ENCODE measurements at places on chromosomes 4 and X. TPM values are rescaled to one million over a fixed set of nuclear protein-coding genes. Genes with fewer than 3 reads are reported as not detected.

The PGM2 gene
- total RNA-seq: 46.5 TPM

The RPA4 gene
- total RNA-seq: not detected

The SNCA gene
- 49.0 TPM for total RNA-seq

The P2RY8 gene
- total RNA-seq: 0.11 TPM

The MAGEA6 gene
- total RNA-seq: 118 TPM

The MND1 gene
- 20.3 TPM for total RNA-seq

The STATH gene
- not detected for total RNA-seq

The CTAG1B gene
- not detected for total RNA-seq

The GRIA3 gene
- not detected for total RNA-seq

DNA sequence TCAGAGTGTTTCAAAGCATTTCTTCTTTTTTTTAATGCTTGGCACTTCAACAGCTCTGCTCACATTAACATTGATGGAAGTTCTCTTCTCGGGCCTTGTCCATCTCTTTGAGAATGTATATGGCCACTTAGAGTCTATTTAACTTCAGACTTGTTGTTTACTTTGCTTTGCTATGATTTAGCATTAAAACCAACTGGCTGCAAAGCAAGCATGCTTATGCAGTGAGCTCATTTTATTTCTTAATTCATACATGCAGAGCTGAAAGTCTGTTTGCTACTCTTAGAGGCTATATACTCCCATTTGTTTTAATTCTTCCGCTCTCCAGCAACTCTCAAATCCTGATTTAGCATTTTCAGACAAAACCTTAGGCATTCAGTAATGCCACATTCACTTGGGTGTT, 107.6 kb upstream of the PACRGL start:
- DNase-seq: no peak

- no peak for DNase-seq
Observed at GRCh38 chr4:73347497-73347896, 56.6 kb upstream of the ALB start.

- DNase-seq: no peak
Observed at GRCh38 chr4:174324236-174324635, 40.5 kb downstream of the CEP44 start.

- DNase-seq: peak; percentile 13
Observed at GRCh38 chr4:73446336-73446938, 10.4 kb downstream of the AFP start.

GRCh38 chrX:56800801-56801200, 71.8 kb downstream of the NBDY start:
- no peak for DNase-seq

DNA sequence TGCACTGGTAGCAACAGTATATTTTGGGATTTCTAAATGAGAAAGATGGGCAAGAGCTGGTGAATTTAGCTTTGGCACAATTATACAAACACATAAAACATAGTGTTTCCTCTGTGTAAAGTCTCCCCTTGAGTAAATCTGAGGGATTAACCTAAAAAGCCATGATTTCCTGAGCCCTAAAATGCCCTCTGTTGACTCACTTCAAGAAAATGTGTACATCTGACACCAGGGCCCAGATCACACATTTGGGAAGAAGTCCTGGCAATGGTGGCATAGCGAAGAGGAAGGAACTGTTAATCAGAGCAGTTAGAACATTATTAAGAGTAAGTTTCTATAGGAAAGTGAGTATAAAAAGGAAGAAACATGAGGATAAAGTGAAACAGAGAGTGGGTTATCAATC, 338.5 kb downstream of the SPOCK3 start:
- no peak for DNase-seq

- no peak for DNase-seq
Observed at GRCh38 chr4:165592386-165592785, 213.6 kb downstream of the CPE start.

DNA sequence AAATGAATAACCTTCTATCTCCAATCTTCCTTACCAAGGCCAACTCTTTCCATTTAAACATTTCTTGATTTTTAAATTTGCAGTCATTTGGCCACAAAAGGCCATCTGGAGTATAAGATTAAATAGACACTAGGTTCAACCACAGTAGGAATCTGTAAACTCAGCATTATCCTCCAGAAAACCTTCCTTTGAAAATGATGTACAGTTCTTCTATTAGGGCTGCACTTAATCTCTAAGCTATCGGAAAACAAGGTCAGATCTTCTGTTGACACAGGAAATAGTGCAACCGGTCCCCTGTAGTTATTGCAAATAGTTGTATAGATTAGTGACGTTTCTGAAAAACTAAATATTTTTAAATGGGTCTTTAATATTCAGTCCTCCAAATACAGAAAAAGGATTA, 359.0 kb upstream of the ATOH1 start:
- no peak for DNase-seq

DNA sequence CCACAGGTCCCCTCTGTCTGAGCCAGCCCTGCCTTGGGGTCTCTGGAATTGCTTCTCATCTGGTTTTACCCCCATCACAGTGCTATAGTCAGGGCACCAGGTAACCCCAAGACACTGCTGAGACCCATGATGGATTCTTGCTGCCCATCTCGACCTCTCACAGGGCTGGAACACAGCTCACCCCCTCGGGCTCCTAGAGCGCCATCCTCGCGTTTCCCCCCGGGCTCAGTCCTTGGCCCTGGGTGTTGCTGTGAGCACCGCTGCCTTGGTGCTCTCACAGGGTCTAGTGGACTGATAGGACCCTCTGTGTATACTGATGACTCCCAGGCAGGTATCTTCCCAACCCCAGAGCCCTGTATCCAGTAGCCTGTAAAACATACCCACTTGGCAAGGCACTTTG, 8.8 kb downstream of the MAEA start:
- DNase-seq: no peak

DNA sequence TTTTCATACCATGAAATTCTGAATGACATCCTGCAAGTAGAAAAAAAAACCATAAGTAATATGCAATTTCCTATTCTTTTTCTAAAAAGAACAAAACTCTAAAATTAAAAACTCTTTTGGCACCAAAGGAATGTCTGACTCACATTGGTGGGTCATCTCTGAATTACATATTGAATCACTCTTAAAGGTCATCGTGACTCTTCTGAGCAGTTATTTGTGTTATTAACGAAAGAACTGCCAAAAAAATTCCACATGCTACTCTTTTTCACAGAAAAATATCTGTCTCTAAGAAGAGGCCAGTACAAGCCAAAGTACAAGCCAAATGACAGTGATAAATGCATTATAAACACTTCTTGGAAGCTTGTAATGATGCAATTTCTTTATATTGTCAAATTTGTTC, 282.2 kb downstream of the GUCY2F start:
- no peak for DNase-seq

- no peak for DNase-seq
Observed at GRCh38 chr4:90904021-90904420, 776.8 kb downstream of the CCSER1 start.

DNA sequence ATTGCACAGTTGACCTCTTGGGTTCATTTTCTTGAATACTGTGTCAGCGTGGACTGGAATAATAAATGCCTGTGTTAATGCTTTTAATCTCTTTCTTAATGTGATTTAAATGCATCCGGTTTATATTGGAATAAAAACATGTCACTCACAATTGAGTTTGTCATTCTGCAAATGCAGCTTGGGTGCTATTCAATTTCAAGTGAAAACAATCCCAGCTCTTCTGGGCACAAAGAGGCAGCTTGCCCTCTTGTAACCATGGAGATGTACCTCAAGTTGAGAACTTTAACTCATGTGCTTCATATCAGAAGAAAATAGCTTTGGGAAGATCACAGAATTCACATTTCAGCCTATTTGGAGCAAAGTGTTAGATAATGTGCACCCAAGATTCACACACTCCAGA, 355.7 kb upstream of the GNPDA2 start:
- no peak for DNase-seq

DNA sequence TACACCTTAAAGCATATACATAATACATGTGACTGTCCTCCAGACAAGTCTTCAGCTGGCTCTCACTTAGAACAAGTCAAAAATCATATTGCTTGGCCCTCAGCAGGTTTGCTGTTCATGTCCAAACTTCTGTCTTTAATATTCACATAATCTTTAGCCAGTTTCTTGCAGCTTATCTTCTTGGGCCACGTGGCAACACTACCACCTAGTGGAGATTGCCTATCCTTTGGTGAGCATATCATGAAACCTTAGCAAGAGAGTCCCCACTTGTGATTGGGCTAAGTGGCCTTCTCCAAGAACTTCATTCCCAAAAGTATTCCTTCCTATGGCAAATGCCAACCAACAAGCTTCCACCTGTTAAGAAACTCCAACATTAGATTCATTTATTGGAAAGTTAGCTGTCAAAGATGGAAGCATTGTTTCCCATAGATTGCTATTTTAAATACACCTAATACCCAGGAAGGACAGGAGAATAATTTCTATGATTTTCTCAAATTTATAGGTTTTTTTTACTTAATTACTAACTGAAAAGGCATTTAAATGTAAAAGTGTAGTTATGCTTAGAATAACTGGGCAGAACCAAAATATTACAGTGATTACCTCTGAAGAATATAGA, 231.9 kb upstream of the INTU start:
- peak; percentile 1 for DNase-seq

DNA sequence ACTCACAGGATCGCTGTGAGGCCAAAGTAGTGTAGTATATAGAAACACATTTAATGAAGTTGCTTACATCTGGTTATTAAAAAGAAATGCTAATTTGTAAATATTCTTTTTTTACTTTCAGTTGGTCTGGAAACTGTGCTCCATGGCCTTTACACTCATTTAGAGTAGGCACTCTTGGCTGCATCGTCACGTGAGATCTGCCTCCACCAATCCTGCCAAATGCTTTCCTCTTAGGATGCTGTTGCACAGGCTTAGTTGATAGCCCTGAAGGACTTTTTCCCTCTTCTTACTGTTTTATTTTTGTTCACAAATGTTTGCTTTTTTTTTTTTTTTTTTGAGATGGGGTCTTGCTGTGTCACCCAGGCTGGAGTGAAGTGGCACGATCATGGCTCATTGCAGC, 6.3 kb downstream of the CPE start:
- no peak for DNase-seq

- DNase-seq: no peak
Observed at GRCh38 chr4:13611283-13611842, 16.2 kb downstream of the BOD1L1 start.

- peak; percentile 23 for DNase-seq
Observed at GRCh38 chr4:153393397-153393796, 48.9 kb downstream of the MND1 start.

DNA sequence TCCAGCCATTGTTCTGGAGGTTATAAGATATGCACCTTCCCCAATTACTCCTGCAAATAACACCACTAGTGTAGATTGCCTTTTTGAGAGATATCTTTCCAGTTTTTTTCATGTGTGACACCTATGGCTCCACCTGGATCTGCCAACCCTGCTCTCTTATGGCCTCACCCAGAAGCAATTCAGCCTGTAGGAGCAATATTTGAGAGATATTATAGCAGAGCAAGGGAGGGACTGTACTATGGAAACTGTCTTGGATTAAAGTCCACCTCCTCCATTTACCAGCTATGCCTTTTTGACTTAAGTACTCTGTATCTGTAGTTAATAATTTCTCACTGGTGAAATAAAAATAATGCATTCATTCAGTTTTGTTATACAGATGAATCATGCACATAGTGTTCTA, 803.5 kb downstream of the NLGN4X start:
- no peak for DNase-seq

DNA sequence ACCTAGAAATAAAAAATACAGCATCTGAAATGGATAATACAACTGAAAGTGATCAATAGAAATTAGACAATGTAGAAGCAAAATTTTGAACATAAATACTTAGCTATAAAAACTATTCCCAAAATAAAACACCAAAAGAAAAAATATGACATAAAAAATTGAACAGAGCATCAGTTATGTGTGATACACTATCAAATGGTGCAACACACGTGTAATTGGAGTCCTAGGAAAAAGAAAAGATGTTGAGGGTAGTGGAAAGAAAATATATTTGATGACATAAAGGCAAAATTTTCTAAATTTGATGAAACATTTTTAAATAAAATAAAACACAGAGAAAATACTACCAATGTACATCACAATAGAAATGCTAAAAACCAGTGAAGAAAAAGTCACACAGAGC, 63.1 kb downstream of the NPY2R start:
- no peak for DNase-seq

DNA sequence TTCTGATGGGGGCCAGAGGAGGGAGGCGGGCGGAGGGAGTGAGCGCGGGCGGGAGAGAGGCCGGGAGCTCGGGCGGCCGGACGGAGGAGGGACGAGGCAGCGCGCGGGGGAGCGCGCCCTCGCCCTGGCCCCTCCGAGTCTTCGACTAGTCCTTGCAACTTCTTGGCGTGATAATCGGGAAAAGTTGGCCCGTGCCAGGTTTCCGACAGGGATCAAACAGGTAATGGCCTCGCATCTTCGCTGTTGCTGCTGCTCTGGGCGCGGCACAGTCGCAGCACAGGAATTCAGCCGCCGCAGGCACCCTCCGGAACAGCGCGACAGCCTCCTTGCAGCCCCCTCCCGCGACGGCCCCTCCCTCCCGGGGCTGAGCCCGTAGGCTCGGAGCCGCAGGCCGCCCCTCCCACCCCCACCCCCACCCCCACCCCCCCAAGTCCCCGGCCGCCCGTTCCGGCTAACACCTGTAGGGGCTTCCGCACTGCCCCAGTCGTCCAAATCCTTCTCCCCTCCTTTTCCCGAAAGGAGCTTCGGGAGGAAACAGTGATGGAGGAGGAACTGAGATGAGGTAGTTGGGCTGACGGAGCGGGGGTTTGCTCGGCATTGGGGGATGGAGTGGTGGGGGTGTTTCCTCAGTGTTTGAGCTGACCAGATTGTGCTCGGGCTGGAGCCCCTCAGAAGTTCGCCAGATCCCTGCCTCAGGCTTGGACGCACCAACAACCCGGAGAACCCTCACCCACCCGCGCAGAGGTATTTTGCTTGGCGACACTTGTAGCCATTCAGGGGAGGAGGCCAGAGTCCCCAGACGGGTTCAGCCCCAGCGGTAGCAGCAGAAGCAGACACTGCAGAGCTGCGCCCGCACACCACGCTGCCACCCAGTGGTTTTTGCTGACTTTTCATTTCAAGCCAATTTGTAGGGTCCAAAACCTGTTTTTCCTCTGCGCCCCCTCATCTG, at the start of gene FGF13:
Gene FGF13 (minus strand): TSS at position 319 of the 949 bp plus-strand sequence. CDS start 714 bp downstream, outside the sequence.
- peak; percentile 49 for DNase-seq

- no peak for DNase-seq
Observed at GRCh38 chr4:85486425-85487086, 11.6 kb downstream of the ARHGAP24 start.

- no peak for DNase-seq
Observed at GRCh38 chr4:153787061-153787560, 1.8 kb downstream of the SFRP2 start.

DNA sequence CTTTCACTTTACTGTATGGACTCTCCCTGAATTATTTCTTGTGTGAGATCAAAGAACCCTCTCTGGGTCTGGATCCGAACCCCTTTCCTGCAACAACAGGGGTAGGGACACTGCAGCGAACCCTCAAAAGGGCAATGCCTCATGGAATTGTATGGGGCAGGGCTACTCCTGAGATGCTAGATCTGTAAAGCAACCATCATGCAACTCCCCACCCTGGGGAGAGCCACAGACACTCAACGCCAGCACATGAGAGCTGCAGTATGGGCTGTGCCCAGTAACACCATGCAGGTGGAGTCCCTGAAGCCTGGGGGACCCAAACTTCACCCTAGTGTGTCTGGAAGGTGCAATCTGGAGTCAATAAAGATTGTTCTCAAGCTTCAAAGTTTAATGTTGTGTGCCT, 304.7 kb downstream of the DCHS2 start:
- no peak for DNase-seq

- DNase-seq: no peak
Observed at GRCh38 chr4:185936650-185937376, 124.8 kb upstream of the SORBS2 start.

GRCh38 chr4:152935631-152936445, at the start of gene FHDC1:
Gene FHDC1 (plus strand): TSS chr4:152936323. CDS start chr4:152943058, 6,735 bp downstream.
- DNase-seq: peak; percentile 62

GRCh38 chr4:110615353-110616237, 7.3 kb downstream of the PITX2 start:
- DNase-seq: no peak

All from Daoy (cell line).